ENCODE measurements at places on chromosomes 11 and 22.

DNA sequence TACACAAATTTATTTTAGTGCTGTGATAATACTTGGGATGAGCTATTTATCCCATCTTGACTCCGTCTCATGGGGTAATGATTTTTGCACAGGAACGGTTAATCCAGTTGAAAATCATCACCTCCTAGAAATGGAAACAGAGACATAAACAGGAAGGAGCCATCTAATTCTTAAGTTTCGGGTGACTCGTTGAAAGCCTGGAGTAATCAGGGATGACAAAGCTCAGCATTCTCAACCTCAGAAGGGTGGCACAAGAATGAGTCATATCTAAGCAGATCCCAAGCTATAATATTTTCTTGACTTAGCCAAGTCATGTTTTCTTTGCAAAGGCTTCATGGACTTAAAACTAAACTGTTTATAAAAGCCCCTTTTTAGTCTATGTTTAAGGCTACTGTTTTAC is 280.8 kb upstream of the CCDC90B start:
- no peak for DNase-seq

- no peak for DNase-seq
These were observed 2.1 kb downstream of the GAL start for GRCh38 chr11:68686486-68686885.

DNA sequence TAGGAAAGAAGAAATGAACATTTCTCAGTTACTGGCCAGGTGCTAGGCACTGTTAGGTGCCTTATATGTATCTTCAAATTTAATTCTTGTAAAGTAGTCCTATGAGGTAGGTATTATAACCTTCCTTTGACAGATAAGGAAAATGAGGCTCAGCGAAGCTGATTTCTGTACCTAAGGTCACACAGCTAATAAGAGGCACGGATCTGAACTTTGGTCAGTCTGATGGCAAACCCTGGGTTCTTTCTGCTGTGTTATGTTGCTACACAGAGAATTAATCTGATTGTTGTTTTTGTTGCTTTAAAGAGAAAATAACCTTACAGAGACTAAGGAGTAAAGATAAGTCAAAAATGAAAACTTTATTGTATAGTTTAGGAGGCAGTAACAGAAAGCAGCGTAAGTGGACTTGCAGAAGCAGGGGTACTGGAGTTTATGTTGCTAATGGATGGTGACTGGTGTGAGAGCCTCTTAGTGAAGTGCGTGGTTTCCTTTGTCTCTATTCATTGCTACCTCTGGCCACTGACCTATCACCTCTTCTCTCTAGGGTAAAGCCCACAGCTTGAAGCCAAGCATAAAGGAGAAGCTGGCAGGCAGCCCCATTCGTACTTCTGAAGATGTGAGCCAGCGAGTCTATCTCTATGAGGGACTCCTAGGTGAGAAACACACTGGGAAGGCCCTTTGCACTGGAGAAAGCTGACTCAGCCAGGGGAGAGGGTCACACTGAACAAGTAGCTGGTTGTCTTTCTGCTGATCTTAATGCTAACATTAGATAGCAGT is 38.3 kb downstream of the MADD start:
- DNase-seq = no peak

- no peak for DNase-seq
These were observed 544.9 kb downstream of the TBC1D22A start for GRCh38 chr22:47307326-47307725.

DNA sequence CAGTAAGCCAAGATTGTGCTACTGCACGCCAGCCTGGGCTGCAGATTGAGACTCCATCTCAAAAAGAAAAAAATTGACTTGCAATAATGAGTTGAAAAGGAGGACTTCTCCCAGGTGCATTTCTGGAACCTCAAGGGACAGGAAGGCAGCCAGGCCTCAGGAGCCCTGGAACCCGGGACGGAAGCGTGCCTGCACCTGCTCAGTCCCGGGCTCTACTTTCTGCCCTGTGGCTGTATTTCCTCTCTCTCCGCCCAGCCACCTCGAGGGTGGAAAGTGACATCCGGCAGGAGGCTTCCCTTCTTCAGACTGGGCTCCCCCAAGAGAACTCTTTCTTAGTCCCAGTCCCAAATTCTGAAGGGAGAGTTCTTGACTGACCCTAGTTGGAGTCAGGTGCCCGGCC is 20.2 kb upstream of the GAL start:
- DNase-seq = no peak

GRCh38 chr11:1741741-1742140 is 8.7 kb downstream of the IFITM10 start:
- DNase-seq = no peak

DNA sequence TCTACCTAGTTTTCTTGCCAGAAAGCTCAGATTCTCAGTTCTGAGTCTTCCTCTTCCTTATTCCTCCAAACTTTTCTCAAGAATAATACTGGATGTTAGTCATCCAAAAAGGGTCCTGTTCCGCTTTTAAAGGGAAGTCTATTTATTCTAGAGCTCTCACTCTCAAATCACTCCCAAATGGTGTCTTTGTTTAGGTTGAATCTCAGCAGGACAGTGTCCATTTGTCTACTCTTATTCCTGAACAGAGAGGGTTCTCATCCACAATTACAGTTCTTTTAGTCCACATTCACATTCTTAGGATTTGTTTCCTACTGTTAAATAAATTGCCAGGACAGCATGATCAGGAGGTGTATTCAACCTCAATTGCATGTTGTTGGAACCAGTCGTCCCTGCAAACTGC is 61.3 kb downstream of the MUC15 start:
- no peak for DNase-seq
